ENCODE measurements at places on chromosomes 2 and 18.

DNA sequence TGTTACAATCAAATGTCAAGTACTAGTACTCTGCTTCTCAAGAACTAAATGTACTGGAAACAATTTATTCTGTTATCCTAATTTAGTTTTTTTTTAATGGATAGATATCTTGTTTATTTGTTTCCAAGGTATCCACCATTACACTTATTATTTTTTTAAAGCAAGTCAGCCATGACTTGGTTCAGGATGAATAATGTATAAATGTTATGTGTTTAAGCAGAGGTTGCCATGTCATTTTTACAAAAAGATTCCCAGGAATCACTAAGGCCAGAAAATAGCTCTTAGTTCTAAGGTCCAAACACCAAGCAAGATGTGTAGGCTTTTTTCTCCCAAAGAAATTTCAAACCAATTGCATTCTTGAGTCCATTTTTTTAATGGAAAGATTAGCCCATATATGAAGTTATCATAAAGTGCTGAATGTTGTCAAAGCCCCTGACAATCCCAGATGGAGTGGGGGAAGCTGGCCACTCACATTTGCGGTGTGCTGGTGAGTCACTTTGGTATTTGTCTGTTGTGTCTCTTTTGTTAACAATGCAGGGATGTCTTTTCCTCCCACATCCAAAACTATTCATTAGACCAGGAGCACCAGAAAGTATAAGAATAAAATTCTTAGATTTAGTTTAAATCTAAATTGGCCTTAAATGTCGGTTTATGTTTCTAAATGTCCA is 158.9 kb downstream of the COL6A3 start:
- peak; percentile 88 for DNase-seq

DNA sequence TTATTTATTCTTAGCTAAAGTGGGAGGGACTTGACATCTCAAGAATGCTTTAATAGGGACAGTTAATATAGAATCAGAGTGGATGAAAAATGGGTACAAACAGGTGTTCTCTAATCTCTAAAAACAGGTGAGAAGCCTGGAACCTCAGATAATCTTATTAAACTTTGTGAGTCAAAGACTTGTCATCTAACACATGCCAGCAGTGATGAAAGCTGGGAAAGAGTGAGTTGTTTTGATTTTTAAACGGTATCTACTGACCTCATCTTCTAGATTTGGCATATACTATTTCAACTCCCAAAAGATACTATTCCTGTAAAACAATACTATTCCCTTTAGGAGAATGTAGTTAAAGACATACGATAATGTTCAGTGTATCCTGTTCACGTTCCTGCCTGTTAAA is 103.4 kb downstream of the CCDC141 start:
- no peak for DNase-seq

DNA sequence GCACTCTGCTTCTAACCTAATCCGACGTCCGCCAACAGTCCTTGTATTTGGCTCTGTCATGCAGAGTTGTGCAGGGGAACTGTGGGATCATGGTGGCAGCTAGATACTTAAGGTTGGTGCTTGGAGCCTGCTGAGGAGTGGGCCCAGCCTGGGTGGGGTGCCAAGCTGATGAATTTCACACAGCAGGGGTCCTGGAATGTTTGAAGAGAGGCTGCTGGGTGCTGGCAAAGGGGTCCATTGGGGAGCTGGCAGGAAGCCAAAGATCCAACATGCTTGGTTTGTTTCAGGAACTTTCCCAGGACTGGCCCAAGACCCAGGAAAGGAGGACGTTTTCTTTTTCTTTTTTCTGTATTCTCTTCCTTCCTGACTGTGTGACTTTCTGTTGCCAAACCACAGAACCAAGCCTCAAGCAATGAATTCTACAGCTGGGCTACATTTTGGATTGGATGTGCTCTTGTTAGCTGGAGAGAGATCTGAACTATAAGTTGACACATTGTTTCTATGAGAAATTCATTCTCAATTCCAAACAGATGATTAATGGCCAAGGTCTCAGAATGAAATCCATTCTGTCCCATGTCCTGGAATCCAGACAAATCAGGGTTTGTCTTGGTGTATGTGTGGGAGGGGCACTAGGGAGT is 49.9 kb downstream of the DHRS9 start:
- peak; percentile 8 for DNase-seq

GRCh38 chr2:168107322-168107721 is 140.1 kb downstream of the STK39 start:
- peak; percentile 4 for DNase-seq

GRCh38 chr2:135909976-135910375 is 33.7 kb upstream of the MCM6 start:
- peak; percentile 43 for DNase-seq

GRCh38 chr2:47360283-47360682 is 42.7 kb upstream of the MSH2 start:
- DNase-seq: no peak

DNA sequence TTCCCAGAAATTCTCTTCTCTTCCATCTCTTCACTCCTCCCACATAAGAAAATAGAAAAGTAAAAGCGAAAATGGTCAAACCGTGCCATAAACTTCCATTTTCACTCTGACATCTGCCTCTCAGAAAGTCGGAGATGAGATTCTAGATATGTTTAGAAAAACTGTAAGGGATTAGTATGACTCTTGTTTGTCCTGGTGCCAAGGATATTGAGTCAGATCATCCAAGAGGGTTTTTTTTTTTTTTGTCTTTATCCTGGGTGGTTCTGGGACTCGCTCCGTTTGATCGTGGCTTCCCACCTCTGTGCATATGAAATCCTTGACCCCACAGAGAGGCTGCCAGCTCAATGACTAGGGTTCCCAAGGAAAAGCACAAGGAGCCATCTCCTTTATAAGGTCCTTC is 17.3 kb downstream of the EN1 start:
- no peak for DNase-seq

DNA sequence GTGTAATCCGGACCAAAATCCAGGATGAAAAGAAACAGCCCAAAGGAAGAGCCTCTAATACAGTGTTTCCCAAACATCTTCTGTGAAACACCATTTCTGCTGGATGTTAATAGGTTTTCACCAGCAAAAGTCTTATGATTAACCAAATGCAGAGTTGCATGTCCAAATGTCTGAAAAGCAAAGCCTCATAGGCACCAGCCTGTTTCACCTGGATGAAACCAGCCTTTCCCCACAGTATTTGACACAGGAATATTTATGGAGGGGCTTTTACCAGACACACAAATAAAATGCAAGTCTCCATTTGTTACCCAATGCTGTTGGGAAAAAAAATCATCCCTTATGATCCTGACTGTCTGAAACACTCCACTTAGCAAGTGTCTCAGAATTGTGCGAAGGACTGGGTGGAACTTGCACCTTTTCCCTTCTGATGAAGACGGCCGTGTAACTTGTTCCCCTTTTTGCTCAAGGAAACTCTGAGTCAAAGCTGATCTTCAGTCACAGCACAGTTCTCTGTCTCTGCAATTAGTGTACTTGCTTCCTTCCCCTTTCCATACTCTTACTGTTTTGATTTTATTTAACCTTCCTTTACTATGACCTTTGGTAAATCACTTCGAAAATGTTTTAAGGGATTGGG is 70.3 kb upstream of the IL1R2 start:
- DNase-seq: no peak

GRCh38 chr18:61995618-61996017 is 102.8 kb upstream of the RNF152 start:
- no peak for DNase-seq

DNA sequence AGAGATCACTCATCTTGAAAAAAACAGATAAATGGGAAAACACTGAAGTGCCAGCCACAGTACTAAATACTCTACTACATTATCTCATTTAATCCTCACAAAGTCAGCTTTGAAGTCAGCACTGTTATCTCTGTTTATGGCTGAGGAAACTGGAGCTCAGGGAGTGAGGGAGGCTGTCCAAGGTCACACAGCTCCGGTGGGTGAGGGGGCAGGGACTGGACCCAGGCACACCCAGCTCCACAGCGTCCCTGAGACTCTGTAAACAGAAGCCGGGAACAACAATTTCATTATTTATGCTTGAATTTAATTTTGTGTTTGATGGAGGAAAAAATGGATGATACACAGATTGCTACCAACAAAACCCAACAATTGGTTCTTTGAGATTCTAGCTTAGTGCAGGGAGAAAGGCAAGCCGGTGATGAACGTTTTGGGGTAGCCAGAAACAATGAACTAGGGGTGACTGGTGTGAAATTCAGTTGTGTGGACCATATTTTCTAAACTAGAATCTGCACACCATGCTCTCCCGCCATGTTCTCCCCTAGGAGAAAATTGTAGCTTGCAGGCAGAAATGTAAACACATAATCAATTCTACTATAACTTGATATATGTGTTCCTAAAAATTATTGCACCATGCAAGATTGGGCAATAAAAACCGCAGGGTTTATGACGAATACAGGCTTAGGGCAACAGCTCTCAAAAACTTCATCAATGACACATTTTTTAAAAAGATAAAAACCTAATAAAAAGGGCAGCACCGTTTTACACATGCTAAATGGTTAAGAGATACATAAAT is at the start of gene GREB1:
Gene GREB1, plus strand, starts transcription at position 768 of the 793 bp plus-strand sequence. CDS start 22,570 bp downstream, outside the sequence.
- DNase-seq: peak; percentile 17

GRCh38 chr18:43735570-43735969 is 458.3 kb upstream of the SYT4 start:
- DNase-seq: no peak

DNA sequence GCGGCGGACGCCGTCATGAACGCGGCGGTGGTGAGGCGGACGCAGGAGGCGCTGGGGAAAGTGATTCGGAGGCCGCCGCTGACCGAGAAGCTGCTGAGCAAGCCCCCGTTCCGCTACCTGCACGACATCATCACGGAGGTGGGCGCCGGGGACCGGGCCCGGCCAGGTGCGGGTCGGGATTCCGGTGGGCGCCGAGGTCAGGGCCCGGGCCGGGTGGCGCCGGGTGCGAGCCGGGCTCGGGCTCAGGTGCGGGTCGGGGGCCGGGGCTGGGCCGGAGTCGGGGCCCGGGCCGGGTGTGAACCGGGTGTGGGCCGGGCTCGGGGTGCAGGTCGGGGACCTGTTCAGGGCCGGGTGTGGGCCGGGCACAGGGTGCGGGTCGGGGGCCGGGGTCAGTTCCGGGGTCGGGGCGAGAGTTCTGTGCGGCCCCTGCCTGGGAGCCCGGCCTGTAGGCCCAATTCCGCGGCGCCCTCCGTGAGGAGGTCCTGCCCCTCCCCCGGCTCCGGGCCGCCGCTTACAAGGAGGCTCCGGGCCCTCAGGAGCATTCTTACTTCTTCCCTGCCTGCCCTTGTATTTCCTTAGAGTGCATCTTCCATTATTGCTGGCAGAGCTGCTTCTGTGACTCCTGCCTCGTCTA is 447 bp downstream of the TRAF3IP1 start:
- DNase-seq: peak; percentile 21

DNA sequence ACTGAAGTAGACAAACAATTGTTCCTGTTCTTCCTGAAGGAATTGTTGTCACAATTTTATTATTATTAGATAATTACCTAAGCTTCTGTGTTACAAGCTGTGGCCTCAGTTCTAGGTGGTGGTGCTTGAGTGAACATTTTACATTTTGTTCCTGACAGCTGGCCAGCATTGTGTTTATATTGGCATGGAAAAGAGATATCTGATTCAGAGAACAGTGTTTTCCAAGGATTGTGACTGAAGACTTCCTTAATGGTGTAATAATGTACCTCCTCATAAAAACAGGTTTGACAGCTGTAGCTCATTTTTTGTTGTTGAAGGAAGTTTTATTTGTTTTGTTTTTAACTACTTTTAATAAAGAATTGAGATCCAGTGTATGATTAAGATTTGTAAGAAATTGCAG is 95.2 kb downstream of the EPB41L5 start:
- DNase-seq: peak; percentile 79

DNA sequence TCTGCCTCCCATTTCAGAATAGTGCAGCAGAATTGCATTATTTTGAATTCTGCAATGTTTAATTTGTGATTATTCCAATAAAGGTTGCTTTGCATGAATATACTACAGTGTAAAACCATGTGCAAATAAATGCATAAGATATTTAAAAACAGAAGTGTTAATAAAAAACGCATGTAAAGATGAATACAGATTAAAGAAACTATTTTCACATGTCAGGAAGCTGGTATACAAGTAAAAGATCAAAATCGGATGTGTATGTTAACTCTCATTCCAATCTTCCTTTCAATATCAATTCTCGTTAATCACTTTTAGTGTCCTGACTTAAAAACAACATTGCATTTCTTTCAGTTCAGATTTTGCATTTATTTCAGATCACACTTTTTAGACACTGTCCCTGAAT is 3.1 kb downstream of the MCEE start:
- DNase-seq: no peak

DNA sequence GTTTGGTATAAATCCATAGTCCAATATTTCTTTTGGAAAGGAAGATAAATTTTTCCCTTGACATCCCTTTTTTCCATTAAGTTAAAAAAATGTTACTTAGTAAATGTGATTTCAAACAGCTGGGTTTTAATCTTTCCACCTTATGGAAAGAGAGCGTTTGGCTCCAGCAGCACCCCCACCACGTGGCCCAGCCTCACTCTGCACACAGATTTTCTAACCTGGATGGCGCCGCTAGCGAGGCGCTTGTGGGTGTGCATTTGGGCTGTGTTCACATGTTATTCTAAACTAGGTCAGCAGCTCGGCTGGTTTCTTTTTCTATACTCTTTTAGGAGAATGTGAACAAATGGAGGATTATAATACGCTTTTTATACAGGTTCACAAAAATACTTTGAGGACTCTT is 218.0 kb downstream of the LDLRAD4 start:
- DNase-seq: peak; percentile 4

DNA sequence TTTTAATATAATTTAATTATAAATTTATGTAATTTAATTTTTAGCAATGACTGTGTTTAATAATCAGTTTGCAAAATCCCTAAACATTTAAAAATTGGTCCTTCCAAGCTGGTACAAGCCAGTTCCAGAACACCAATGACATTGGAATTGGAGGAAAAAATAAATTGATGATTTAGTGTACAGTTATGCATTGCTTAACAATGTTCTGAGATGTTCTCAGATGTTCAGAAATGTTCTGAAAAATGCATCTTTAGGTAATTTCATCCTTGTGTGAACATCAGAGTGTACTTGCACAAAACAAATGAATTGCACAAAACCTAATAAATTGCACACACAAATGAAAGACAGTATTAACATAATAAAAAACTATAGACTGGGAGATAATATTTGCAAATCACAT is 95.2 kb downstream of the TRIB2 start:
- no peak for DNase-seq

DNA sequence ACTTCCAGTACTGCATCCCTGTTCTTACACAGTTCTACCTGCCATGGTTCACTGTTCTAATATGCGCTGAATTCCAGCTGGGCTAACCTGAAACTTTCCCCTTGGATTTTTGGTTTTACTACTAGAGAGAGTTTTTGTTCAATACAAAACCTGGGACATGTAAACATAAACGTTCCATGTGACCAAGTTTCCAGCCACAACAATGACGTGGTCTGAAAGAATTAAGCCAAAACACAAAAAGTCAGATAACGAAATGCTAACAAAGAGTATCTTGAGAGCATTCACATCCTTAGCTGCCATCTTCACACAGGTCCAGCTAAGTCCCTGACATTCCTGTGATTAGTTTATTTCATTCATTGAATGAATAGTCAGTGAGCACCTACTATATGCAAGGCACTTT is 467.0 kb upstream of the PKDCC start:
- no peak for DNase-seq

DNA sequence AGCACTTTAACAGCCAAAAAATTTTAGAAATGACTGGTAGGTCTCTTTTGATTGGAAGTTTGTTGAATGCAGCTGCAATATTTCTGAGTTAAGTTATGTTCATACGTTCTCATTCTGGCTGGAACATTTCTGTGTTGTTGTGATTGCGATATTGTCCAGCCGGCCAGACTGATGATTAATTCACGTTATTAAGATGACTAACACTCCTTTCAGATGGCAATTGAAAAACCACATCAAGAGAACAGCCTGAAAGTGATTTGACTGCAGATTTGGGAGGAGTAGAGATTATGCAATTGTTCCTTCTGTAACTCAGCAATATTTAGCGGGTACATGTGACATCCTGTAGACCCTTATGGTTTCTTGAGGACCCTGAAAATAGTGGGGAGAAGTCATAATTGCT is 133.7 kb downstream of the FBXO15 start:
- DNase-seq: peak; percentile 84
